Muscle of back (tissue), 13 donors: ENCODE measurements at places on chromosomes 6 and 20.

DNA sequence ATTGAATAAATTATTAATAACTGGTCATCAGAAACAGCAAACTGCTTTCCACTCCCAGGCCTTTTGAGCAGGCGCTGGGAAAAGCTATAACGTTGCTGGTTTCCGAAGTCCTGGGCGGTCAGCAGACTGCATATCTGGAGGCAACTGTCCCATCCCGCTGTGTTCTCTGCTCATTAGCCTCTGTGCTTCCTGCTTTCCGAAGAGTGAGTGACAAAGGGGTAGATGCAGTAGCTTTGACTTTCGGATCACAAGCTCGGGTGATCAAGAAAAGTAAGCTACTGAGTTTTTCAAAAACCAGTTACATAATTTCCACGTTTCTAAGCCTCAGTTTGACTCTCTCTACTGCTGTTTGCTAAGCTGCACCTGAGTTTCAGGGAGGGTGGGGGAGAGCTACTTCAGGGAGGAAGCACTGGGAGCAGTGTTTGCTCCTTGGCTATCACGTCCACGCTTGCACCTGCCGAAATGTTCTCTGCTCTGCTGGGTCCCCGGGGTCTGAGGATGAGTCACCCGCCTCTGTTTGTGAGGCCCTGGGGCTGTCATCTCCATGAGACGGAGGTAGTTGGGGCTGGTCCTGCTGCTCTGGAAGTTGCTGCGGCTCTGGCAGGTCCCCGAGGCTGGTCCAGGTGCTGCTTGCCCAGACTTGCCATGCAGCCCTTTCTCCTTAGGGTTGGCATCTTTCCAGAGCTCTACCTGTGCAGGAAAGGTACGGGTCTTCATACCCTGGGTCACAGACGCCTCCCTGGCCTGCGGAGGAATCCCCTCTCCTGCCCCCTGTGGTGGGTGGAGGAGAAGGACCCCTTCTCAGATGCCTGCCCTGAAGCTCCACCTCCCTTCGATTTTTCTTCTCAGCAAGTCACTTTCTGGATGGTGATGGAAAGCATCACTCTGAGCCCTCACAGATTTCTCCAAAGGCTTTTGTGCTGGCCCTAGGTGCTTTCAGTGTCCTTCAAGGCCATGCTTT is 220.0 kb downstream of the QKI start:
- no peak for DNase-seq

- DNase-seq, result no peak
Observed at GRCh38 chr6:11212664-11213063, 19.8 kb downstream of the NEDD9 start.

DNA sequence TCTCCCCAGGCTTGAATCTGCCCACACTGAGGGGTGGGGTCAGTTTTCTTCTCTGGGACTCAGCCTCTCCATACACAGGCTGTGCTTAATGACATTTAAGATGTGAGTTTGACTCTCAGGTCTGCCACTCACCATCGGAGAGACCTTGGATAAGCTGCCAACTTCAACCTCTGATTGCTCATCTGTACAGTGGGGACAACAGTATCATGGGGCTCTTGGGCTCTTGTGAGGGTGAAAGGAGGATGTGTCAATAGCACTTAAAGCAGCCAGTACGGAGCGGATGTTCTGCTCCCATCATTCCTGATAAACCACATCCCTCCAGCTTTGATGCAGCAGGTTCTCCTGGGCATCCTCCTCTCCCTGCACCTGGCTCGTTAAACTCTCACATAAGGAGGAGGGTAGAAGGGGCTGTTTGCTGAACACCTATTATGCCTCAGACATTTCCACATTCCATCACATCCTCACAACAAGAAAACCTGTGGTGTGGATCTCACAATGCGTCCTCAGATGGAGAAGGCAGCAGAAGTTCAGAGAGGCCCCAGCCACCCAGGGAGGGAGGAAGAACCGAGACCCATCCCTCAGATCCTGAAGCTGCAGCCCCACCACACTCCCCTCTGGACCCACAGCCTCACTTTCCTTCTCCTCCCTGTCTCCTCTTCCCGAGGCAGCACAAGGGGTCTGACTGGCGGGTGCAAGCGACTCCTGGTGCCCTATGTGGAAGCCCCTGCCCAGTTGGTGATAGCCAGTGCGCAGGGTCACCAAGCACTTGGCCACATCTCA is 1.9 kb upstream of the PDYN start:
- no peak for DNase-seq

DNA sequence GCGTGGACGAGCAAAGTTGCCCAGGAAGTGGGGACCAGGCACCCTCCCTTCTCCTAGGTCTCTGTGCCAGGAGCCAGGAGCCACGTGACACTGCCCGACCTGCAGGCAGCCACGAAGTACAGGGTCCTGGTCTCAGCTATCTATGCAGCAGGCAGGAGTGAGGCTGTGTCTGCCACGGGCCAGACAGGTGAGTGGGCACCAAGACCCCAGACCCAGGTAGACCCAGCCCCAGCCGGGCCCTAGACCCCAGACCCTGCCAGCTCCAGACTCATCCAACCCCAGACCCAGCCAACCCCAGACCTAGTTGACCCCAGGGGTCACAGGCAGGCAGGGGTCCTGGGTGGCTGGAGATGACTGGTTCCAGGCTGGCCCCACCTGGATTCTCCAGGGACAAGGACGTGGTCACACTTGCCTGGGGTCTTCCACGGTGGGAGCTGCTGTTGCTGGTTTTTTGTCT is 21.1 kb downstream of the COL20A1 start:
- DNase-seq, result no peak

GRCh38 chr6:6994796-6995195 is 113.0 kb upstream of the RREB1 start:
- DNase-seq, result no peak

DNA sequence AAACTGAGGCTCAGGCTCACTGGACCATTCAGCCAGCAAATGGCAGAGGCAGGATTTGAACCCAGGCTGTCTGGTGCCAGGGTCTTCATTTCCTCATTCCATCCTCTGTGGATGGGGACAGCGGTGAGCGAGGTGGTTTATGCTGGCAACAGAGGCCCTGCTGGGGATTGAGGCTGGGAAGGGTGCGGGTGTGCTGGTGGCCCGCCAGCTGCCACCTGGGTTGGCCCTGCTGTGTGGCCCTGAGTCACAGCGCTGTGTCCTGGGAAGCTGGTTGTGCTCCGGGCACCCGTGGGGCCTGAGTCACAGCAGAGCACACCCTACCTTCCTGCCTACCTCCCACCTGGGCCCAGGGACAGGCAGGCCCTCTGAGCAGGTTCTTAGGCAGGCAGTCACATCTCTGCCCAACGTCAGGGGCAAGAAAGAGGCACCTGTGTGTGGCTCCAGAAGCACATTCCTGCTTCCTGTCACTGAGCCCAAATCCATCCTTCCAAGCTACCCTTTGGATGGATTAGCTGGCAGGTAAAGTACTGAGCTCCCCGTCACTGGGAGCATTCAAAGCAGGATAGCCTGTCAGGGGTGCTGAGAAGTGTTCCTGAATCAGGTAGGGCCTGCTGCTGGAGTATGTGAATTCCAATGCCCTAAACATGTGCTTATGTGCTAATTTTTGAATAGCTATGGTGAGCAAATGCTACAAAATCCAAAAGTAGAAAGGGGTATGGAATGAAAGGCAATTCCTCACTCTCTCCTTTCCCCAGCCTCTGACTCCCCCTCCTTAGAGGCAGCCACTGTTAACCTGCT is 53.9 kb downstream of the CEBPB start:
- DNase-seq, result no peak

GRCh38 chr6:169451065-169451838 is 197.6 kb upstream of the THBS2 start:
- no peak for DNase-seq

GRCh38 chr6:39221779-39222641 is 7.3 kb downstream of the KCNK5 start:
- DNase-seq, result no peak

GRCh38 chr20:63708301-63709148 is 686 bp downstream of the ZGPAT start:
- DNase-seq, result no peak

GRCh38 chr20:32845786-32846185 is 12.9 kb upstream of the EFCAB8 start:
- no peak for DNase-seq
